Activated T-helper 1 cell treated with anti-CD3 and anti-CD28 coated beads, Interleukin-2, amount 50 U/mL, for 16 hours (primary cell): ENCODE measurements at places on chromosomes 2 and 18.

GRCh38 chr2:43356774-43357173 is 130.4 kb upstream of the ZFP36L2 start:
- no peak for DNase-seq

GRCh38 chr2:8481463-8482009 is 200.3 kb upstream of the ID2 start:
- no peak for DNase-seq

DNA sequence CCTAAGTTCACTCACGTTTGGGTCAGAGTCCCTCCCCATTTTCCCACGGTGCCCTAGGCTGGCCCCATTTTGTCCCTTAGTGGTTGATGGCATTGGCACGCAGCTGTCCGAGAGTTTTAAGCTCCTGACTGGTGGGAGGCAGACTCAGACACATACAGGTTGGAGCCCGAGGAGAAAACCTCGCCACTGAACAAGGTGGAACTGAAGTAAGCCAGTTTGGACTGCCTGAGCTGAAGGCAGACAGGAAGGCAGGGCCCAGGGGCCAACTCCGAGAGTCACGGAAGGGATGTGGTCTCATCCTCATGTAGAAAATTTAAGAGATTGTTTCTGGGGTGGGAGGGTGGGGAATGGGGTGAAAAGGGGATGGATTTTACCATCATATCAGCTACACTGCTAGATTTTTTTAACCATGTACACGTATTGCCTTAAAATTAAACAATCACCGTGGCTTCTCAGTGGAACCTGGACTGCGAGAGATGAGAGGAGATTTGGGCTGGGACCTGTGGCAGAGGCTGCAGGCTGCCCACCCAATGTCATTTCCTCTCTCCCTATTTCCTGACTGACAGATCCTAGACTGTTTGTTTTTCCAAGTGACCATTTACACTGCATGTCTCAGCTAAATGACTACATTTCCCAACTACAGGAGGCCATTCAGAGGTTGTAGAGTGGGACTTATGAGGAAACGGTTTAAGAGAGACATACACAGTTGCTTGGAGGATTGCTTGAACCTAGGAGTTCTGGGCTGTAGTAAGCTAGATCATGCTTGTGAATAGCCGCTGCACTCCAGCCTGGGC is 19.4 kb upstream of the NMUR1 start:
- DNase-seq = no peak

DNA sequence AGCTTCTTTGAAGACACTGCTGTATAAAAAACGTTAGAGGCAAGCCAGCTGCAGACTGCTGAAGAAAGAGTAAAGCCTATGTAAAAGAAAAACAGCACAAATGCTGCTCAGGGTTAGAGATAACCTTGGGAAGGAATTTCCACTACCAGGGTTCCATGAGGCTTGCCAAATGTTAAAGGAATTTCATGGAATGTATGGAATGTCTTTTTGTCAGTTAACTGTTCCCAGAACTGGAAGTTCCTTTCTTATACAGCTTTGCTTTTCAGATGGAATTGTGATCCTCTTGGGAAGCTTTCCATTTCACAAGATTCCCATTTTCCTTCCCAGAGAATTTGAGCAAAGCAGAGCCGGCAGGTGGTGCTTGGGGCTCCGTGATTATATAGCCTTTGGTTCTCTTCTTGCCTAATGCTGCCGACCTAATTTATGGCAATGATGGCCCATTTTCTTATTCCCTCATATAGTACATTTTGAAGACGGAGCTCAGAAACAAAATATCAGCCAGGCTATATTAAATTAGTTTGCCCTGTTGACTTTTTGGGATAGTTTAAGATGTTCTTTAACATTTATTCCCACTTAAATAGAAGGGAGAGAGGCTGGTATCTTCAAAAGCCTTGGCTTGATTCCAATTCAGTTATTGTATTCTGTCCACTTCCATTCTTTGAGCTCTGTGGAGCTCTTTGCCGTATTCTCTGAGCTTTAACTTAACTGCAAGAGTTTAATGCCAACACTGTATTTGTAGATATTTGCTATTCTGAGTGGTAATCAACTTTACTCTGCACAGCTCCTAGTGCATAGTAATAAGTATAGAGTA is 162.3 kb downstream of the PHLPP1 start:
- no peak for DNase-seq

- DNase-seq = no peak
These were observed 159.2 kb downstream of the FAM210A start for GRCh38 chr18:13566941-13567746.

GRCh38 chr2:231640641-231641111 is 48.0 kb downstream of the TEX44 start:
- DNase-seq = no peak

GRCh38 chr2:65436824-65437221 is 4.4 kb upstream of the SPRED2 start:
- no peak for DNase-seq

GRCh38 chr2:156021146-156022040 is 311.1 kb downstream of the NR4A2 start:
- no peak for DNase-seq

DNA sequence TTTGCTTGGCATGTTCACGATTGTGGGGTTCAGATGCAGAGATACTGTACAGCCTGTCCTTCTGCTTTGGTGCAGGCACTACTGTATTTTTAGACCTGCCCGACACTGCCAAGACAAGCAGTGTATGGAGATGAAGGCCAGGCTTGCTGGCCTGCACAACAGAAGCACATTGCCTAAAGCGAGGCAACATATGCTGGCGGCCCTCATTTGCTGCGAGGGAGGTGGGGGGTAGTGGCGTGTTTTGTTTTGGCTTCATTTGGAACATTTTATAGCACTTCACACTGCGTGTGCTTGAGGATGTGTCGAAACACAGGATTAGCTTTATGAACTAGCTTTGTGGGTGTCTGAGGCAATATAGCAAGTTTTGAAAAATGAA is 27.0 kb downstream of the TMEM182 start:
- no peak for DNase-seq

- DNase-seq = no peak
These were observed 88.1 kb downstream of the VSNL1 start for GRCh38 chr2:17628349-17629261.

DNA sequence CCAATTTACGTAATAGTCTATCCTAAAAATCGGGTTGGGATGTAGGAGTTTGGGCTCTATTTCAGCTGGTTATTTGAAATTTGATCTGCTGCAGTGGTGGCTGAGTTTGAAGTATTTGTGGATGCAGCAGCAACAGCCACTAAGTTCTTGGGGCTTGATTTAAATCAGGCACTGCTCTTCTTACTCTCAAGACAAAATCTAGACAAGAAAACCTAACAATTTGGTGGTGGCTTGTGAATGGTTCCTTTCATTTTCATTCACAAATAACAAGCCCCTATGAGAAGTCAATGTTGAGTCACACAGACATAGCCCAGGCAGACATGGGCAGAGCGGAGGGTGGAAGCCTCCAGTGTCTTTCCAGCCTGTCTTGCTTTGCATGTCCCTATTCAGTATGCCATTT is 199.3 kb downstream of the LTBP1 start:
- DNase-seq = no peak

GRCh38 chr2:12714391-12715221 is 2.1 kb upstream of the TRIB2 start:
- DNase-seq = no peak

- DNase-seq = no peak
These were observed 86.4 kb downstream of the TCF4 start for GRCh38 chr18:55501579-55501978.

- DNase-seq = no peak
These were observed 1338.0 kb upstream of the ACVR2A start for GRCh38 chr2:146506851-146507250.

DNA sequence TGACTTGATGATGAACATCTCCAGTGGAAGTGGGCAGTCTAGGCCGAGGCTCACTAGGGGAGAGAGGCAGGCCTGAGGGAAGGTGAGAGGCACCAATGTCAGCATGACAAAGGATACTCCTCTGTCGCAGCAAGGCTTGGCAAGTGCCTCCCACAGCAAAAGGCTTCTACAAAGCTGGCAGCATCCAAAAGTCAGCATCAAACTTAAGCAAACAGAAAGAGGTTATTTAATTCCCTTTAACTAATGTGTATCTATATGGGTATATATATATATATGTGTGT is 41.6 kb downstream of the NIFK start:
- DNase-seq = no peak

- no peak for DNase-seq
These were observed 40.6 kb downstream of the CPO start for GRCh38 chr2:206979922-206980321.

GRCh38 chr2:240250150-240250984 is 109.9 kb upstream of the OTOS start:
- no peak for DNase-seq

DNA sequence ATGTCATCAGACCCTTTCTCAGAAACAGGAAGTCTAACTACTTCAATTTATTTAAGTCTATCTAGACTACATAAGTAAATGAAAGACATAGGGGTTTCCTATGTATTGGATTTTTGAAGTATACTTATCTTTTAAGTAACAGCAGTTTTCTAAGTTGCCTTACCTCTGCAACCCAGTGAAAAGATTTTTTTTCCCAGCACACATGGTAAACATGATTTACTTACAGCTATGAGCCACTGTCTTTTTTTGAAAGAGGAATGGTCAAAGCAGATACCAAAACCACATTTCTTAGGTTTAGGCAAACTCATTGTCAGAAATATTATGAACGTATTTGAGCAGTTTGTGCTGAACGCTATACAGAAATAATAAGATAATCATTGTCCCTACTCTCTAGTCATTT is 78.7 kb upstream of the OTX1 start:
- no peak for DNase-seq

DNA sequence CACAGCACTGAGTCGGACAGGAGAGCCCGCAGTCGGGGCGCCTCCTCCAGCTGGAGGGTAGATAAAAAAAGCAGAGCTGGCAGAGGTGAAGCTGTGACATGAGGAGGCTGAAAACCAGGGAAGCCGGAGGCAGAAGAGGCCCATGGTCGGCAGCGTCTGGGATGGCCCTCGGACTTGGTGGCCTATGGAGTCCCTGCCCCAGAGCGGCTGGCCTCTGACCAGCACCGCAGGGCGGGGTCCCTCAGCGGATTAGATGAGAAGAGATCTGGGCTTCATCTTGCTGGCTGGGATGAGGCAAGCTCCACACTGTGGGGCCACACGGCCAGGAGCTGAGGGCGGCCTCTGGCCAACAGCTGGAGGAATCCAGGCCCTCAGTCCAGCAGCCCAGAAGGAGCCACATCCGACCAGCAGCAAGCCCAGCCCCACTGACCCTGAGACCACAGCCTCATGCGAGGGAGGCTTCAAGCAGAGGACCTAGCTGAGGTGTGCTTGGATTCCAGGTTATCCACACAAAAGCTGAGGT is 174.1 kb downstream of the EIPR1 start:
- no peak for DNase-seq

GRCh38 chr2:43184339-43184895 is 42.0 kb downstream of the ZFP36L2 start:
- DNase-seq = no peak

- no peak for DNase-seq
These were observed 214.2 kb downstream of the SOCS6 start for GRCh38 chr18:70503060-70503459.

- DNase-seq = no peak
These were observed 863 bp downstream of the ECEL1 start for GRCh38 chr2:232486558-232487384.

- no peak for DNase-seq
These were observed 105.0 kb upstream of the MAP3K20 start for GRCh38 chr2:172970660-172971059.

DNA sequence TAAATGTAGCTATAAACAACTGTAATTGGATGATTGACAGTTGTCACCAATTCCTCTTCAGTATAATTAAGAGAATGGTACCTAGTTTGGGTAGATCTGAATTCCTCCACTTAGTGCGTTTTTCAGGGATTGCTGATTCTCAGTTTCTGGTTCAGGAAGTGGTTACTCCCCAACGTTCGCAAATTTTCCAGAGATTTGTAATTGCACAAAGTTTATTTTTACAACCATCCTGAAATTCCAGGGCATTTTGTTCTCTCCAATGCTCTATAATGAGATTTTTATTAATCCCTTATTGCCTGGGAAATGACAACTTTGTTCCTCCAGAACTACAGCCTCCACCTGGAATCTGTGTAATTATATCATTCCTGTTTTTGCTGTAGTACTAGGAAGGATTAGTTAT is 710.6 kb upstream of the ZEB2 start:
- no peak for DNase-seq

DNA sequence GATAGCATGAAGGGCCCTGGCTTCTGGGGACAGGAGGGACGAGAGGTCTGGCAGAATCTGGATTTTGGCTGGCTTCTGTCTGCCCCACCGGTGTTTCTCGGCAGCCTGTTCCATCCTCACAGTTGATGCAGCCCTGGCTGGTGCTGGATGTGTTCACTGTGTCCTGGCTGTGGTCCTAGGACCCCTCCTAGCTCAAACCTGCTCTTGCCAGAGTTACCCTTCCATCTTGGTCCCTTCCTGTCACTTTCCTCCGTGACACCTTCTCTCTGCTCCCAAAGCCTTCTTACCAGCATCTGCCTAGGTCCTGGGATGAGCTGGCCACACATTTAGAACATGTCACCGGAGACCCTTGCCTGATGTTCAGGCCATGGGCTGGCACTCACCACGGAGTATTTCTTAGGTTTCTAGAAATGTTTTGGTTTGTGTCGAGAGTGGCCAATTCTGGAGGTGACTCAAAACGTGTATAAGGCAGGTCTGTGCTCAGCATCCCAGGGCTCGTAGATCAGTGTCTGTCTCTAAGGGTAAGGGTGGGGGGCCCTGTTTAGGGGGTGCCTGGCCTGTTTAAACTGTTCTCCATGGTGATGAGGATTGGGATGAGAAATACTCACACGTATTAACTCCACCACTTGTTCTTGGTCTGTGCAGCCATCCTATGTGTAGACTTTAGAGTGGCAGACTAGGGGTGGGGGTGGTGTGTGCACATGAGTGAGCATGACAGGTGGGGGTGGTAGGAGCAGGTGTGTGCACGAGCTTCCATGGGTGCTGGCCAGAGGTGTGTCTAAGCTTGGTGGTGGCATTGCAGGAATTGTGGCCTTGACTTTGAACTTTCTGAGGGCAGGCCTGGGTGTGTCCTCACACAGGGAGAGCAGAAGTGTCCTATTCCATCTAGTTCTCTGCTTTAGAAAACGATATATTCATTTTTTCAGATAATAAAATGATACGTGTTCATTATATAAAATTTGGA is 162.7 kb downstream of the DYSF start:
- DNase-seq = no peak

- no peak for DNase-seq
These were observed 12.4 kb downstream of the KIF5C start for GRCh38 chr2:148887350-148888002.

DNA sequence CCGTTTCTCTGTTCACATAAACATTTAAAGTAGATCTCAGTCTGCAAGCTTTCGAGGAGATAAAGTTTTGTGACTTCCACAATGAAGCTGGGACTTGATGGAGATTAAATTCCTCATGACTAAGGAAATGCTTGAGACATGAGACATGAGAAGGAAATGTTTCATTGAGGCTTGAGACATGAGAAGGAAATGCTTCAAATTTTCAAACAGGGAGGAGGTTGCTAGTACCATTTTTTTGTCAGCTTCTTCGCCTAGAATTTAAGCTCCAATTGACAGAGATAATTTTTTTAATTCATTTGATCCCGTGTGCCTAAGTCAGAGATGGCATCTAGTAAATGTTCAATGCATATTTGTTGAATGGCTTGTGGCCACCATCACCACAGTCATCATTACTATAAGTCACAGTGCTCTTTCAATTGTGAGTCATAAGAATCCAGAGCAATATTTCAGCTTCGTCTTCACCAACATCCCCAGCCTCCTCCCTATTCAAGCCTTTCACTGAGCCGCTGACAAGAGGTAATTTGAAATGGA is 543 bp upstream of the MARCHF4 start:
- DNase-seq = no peak

- no peak for DNase-seq
These were observed 144.6 kb downstream of the LPIN1 start for GRCh38 chr2:11891028-11891427.

- DNase-seq = no peak
These were observed 33.0 kb downstream of the RAB1A start for GRCh38 chr2:65096948-65097347.
